Posterior cingulate gyrus (tissue), 11 donors: ENCODE measurements at places on chromosomes 1 and 21.

DNA sequence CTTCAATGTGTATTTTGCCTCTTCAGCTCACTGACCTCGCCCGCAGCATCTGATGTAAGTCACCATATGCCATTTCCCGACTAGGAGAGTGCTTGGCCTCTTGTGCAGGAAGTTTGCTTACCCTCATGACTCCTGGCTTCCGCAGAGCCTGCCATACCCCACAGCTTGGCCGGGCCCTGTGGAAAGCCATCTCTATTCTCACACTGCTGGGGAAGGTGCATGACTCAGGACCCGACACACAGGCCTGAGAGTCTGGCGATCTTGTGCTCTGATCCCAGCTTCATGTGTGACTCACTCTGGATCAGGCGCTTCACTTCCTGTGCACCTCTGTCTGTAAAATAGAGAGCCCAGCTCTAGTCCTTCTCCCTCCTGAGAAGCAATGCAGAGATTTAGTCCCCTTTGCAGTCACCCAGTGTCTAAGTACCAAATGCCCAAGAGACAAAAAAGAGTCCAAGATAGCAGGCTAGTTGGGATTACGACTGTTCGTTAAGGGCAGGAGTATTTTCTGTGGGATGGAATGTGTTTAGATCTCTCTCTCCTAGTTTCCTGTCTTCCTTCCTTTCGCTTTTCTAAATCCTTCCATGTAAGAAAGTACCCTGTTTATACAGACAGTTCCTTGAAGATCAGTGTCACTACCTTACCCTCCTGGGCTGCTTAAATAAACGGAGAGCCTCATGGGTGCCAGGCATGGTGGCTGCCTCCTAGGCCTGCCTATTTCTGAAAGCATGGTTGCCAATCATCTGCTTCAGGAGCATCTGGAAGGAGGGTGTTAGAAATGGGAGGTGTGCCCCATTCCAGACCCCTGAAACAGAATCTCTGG, 62.8 kb upstream of the KIF26B start:
- DNase-seq, result no peak

- no peak for DNase-seq
Measured at GRCh38 chr1:200392625-200393185, 17.1 kb downstream of the ZNF281 start.

GRCh38 chr1:40539338-40539737, 7.9 kb downstream of the ZNF684 start:
- DNase-seq, result no peak

GRCh38 chr1:10553118-10553517, 78.4 kb downstream of the PEX14 start:
- no peak for DNase-seq
